NCI-H446 treated with DMSO at 0.1 percent for 48 hours (cell line): ENCODE measurements at places on chromosomes 6 and 20.
A peak's percentile ranks its signal among the peaks of the same experiment; 100 is the strongest.

DNA sequence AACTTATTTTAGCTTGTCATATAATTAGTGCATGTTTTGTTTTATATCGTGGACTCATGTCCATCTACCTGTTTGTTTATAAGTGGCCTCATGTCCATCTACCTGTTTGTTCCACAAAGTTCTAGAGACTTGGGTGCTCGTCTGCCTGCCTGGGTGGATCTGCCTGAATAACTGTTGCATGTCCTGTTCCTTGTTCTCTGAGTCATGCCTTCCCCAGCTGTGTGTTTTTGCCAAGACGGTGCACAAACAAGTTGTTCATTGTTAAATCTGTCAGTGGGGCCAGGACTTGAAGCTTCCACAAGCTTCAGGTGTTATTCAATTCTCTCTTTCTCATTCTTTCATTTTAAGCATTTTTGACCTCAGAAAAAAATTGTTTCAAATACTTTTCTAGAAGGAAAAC is 358.0 kb upstream of the CITED2 start:
- DNase-seq: no peak

DNA sequence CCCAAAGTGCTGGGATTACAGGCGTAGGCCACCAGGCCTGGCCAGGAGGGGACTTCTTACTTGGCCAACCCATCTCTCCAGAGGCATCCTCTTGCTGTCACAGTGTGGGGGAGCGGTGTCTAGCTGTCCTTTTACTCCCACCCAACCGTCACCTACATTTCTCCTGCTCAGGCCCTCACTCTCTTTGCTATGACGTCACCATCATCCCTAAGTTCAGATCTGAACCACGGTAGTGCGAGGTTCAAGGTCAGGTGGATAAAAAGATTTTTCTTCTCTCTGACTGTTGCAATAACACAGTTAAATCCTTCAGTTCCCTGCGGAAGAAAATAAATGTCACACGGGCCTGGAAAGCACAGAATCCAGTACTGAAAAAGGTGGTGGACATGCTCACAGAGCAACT is 7.3 kb upstream of the RAET1L start:
- DNase-seq: no peak

GRCh38 chr20:2585811-2586210 is 49.4 kb downstream of the TMC2 start:
- no peak for DNase-seq

DNA sequence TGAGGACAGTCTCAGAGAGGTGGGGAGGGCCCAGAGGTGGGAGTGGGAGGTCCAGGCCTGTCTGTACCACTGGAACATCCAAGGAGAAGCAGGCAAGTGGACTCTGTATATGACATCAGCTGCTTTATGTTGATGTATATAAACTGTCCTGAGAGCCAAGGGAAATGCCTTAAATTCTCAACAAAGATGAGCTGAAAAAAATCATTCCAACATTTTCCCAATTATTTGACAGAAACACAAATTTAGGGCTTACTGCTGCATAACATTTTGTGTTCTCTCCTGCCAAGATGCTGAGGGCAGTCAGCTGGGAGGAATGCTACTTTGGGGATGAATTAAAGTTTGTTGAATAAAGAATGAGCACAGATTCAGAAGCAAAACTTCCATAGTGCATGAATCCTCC is 52.8 kb downstream of the FOXC1 start:
- DNase-seq: no peak

DNA sequence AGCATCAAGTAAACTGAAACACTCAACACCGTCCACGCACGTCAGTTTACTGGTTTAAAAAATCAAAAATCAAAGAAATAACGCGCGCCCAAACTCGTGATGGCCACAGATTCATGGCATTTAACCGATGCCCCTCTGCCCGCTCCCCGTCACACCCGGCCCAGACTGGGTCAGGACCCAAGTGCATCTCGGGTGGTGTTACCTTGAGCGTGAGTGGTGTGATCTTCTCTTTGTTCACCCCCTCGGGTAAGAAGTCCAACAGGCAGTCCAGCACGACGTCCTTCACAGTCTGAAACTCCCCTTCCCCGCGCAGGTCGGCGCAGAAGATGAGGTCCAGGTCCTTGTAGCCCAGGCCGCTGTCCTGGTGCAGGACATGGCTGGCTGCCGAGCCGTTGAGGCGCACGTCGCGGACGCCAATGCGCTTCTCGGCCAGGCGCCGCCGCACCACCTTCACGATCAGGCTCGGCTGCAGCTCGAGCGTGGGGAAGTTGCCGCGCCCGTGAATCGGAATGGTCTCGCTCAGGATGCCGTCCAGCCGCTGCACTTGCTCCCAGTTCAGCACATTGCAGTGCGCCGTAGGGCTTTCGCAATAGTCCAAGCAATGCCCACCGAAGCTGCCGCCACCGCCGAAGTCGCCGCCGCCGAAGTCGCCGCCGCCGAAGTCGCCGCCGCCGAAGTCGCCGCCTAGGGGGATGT is 945 bp downstream of the TENT5A start:
- DNase-seq: no peak

DNA sequence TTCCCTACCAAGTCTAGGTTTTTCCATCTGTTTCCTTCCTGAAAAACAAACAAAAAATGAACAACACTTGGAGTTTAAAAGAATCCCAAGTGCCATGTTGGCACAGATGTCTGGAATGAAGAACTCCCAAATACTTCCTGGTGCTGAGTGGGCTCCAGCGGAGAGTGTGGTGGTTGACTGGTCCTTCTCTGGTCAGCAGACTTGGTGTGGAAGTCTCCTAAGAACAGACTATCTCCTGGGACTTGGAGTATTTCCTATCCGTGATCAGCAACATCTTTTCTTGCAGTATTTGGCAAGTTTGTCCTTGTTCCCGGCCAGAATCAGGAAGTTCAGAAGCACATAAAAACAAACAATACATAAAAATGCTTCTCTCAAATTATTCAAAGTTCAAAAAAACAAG is 154.1 kb downstream of the MTFR2 start:
- DNase-seq: peak; percentile 25

GRCh38 chr6:121764493-121764892 is 329.0 kb downstream of the GJA1 start:
- DNase-seq: no peak

- DNase-seq: no peak
These were observed 78.0 kb upstream of the SIRPG start for GRCh38 chr20:1735417-1736089.

- no peak for DNase-seq
These were observed 190.2 kb downstream of the TSHZ2 start for GRCh38 chr20:53162251-53162835.

DNA sequence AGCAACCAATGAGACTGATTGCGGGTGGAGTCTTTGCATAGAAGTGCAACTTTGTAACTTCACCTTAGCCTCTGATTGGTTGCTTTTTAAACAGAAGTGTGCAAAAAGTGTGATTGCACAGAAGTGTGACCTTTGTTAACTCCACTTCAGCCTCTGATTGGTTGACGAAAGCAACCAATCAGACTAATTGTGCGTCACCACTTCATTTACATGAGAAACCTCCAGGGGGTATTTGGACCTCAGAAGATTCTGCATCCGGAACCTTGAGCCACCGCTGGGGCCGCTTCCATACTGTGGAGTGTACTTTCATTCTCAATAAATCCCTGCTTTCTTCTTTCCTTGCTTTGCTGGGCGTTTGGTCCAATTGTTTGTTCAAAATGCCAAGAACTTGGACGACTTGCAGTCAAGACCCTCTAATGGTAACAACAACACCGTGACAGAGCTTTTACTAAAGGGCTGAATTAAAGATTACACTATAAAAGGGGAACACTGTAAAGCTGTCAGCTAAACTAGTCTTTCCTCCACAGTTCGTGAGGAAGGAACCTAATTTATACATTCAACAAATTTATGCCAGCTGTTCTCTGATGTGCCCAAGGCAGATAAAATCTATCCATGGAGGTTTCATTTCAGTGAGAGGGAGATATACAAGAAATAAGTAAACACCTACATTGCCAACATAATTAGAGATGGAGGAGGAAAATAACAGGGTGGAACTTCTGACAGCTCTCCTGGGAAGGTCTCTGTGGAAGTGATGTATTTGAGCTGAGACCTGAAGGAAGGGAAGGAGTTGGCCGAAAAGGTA is 1.4 kb upstream of the HECA start:
- DNase-seq: no peak

DNA sequence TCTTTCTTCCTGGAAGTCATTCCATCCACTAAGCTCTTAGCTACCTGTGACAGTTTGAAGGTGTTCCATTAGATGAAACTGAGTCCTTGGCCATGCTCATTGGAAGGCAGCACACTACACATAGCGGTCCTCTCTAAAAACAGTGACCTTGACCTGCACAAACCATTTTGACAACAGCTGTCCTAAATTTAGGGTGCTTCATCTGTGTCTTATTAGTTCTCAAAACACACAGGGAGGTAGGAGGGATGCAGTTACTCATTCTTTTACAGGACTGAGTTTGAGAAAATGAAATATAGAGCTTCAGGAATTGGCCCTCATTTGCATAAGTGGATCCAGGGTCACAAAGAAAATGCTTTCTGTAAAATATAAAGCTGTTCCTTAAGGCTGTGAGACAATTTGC is 20.4 kb upstream of the MAP3K4 start:
- no peak for DNase-seq

- no peak for DNase-seq
These were observed 259.4 kb upstream of the STXBP5 start for GRCh38 chr6:146944809-146945208.

DNA sequence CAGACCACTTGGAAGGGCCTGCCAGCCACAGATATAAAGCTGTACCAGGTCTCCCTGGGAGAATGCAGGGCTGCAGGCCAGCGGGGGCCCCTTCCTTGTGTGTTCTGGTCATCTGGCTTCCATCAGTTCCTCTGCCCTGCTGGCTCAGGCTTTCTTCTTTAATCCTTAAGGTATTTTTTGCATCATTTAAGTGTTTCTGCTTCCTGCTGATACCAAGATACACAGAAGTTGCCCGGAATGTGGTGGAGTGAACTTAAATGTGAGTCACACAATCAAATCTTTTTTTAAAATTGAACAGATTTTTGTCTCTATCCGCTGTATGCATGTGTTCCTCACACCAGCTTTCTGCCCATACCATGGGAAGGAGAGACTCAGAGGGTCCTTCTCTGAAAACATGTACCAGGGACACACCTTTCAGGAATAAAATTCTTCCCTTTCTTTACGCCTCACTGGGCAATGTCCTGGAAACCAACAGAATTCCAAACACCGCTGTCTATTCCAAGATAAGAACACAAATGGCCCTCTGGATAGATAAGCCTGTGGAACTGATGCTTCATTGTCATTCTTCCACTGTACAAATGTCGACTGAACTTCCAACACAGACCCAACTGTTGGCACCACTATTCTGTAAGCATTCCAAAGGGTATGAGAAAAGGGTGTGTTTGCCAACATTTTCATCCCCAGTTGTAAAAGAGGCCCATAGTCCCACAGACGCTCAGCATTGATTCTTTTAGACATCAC is 206.2 kb upstream of the MYLIP start:
- no peak for DNase-seq

DNA sequence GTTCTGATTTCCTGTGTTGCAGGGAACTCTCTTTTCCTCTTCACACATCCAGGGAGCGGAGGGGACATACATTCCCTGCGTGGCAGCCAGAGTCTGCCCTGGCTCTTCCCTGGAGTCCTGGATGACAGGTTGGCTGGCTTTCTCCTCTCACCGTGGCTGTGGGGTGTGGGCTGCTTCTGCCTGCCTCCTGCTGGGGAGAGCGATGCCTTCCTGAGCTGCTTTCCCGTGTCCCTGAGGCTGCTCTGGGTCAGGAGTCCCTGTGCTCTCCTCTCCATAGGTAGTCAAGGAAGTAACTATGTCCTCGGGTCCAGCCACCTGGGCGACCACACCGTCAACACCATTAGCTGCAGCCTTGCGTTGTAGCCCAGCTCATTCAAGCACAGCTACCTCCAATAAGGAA is 451.7 kb downstream of the QKI start:
- no peak for DNase-seq

GRCh38 chr6:137728386-137729349 is 138.4 kb upstream of the TNFAIP3 start:
- DNase-seq: no peak

DNA sequence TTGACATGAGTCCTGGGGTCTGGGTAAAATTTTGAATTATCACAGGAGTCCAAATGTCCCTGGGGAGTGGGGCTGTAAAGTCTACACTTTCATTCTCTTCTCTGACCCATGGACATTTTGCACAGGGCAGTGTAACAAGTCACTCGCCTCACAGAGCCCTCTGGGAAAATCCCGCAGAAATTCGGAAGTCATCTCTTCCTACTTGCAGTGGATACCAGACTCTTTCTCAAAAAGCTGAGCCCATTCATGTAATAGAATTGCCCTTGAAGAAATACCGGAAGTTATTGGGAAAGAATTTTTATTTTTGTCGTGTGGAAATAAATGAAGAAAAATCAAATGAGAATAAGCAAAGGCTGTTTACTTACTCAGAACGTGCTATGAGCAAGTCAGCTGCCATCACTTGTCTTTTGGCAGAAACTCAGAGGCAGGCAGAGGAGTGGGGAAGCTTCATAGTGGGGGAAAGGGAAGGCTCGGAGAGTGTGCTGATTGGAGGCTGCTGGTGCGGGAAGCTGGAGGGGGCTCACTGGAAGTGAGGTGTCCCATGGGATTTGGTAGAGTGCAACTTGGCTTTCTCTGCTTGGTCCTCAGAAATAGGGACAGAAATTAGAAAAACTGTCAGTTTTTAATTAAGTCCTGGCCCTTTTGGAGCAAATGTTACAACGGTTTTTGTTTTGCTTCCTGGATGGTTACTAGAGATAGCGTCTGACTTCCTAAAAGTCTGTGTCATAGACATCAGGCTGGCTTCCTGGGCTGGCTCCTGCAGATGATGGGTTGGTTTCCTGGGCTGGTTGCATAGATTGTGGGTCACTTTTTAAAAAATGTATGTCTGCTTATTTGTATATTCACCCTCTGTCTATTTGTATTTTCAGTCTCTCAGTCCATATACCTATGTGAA is 79.8 kb upstream of the EEF1E1 start:
- DNase-seq: no peak

GRCh38 chr6:53042112-53042511 is 23.1 kb upstream of the FBXO9 start:
- DNase-seq: no peak

- DNase-seq: no peak
These were observed 35.3 kb downstream of the KCTD20 start for GRCh38 chr6:36478051-36478526.

- DNase-seq: no peak
These were observed 133.1 kb downstream of the HIVEP2 start for GRCh38 chr6:142811923-142812322.

GRCh38 chr20:62412194-62413024 is 5.3 kb upstream of the CABLES2 start:
- DNase-seq: no peak

DNA sequence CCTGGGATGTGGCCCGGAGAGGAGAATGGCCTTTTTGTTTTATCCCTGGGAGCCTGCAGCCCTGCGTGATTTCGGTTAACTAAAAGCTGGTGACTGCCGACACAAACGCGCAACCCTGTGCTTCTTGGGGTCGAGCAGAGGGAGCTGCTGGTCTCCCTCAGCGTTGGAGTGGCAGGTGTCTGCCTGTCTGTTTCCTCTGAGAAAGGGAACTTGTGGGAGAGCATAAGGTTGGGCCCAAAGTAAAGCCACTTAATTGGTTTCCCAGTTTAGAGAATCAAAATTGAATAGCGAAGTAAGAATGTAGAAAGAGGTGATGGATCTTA is 500 bp downstream of the LTV1 start:
- no peak for DNase-seq

GRCh38 chr20:15059438-15059837 is 722.0 kb upstream of the FLRT3 start:
- DNase-seq: no peak

- no peak for DNase-seq
These were observed 44.8 kb downstream of the FARS2 start for GRCh38 chr6:5305968-5306626.
